ENCODE measurements at places on chromosomes 3 and 15. TPM values are rescaled to one million over a fixed set of nuclear protein-coding genes. Genes with fewer than 3 reads are reported as not detected.

ADAMTSL3 gene
- 3.9 TPM for total RNA-seq

FETUB gene
- total RNA-seq = not detected

AGBL1 gene
- not detected for total RNA-seq

UBE2E1 gene
- total RNA-seq = 72.2 TPM

C3orf80 gene
- 0.18 TPM for total RNA-seq

HYPK gene
- total RNA-seq = 7.8 TPM

CP gene
- total RNA-seq = 14.1 TPM

BFSP2 gene
- not detected for total RNA-seq

MED12L gene
- 1.8 TPM for total RNA-seq

CLDN16 gene
- total RNA-seq = not detected

ZBTB11 gene
- total RNA-seq = 11.2 TPM

EAF2 gene
- not detected for total RNA-seq

PDCD6IP gene
- total RNA-seq = 241 TPM

TM4SF4 gene
- total RNA-seq = not detected

TRPC1 gene
- total RNA-seq = 5.4 TPM

SCN5A gene
- 0.16 TPM for total RNA-seq

PLIN1 gene
- not detected for total RNA-seq

ATP1B3 gene
- 102 TPM for total RNA-seq

TMCO5A gene
- total RNA-seq = not detected

IQCB1 gene
- total RNA-seq = 21.9 TPM

STXBP5L gene
- total RNA-seq = not detected

POTEB gene
- not detected for total RNA-seq

ZNF502 gene
- 3.6 TPM for total RNA-seq

FBXO40 gene
- total RNA-seq = not detected

C3orf18 gene
- 4.5 TPM for total RNA-seq

TOP2B gene
- total RNA-seq = 53.1 TPM

LTF gene
- total RNA-seq = under 0.01 TPM

GNAT1 gene
- not detected for total RNA-seq

POC1A gene
- 1.1 TPM for total RNA-seq

GP9 gene
- not detected for total RNA-seq

CHRM5 gene
- total RNA-seq = not detected

HHLA2 gene
- total RNA-seq = not detected

HES1 gene
- 24.1 TPM for total RNA-seq

ASB14 gene
- total RNA-seq = not detected

CNTN3 gene
- 0.16 TPM for total RNA-seq

GOLGA8H gene
- total RNA-seq = not detected

CPB1 gene
- not detected for total RNA-seq
